ENCODE measurements at places on chromosomes 13 and 19.

DNA sequence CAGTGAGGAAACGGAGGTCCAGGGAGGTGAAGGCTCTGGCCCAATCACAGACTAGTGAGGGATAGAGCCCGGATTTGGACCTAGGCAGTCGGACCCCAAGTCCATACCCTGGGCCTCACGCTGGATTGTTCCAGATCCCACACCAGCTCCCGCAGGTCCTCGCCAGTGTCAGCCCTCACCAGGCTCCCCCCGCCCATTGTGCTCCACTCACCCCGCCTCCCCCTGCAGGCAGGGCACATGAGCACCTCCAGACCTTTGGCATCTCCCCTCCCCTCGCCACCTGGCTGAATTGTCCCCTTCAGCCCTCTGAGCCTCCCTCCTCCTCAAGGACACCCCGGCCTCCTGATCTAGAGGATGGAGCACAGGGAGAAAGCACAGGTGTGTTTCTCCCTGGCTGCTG is 152.4 kb downstream of the KATNAL1 start:
- no peak for ATAC-seq

DNA sequence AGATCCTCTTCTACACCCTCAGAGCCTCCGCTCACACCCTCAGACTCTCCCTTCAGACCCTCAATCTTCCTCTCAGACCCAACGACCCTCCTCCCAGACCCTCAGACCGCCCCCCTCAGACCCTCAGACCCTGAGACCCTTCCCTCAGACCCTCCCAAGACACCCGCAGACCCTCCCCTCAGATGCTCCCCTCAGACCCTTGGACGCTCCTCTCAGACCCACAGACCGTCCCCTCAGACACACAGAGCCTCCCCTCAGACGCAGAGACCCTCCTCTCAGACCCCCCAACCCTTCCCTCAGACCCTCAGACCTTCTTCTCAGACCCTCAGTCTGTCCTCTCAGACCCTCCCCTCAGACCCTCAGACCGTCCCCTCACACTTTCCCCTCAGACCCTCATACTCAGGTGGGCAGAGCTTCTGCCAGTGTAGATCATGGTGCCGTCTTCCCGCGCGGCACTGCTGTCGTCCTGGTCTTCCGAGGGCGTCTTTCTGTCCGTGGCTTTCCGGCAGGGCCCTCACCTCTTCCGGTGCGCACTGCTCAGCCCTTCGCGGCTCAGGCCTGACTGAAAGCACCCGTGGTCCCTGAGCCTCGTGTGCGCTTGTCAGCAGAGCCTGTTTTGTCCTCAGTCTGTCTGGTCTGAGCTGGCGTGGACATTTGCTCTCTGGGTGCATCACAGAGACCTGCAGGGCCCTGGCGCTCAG is 18.9 kb upstream of the TFDP1 start:
- ATAC-seq = no peak

GRCh38 chr13:101447852-101448251 is 4.6 kb upstream of the ITGBL1 start:
- ATAC-seq = no peak

DNA sequence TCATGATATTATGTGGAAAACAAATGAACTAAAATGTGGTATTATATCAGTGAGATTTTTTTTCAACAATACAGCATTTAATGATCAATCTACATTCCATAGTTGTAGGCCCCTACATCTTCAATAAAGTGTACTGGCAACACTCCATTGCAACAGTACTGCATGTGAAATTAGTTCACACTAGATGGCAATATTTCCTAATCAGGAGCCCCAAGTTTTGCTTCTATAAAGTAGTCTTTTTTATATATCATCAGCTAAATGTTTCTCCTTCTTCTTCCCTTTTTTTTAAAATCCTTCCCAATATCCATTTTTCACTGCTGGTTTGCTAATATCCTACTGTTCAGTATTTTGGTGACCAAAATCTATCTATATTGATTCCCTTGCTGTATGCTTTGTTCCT is 528.3 kb upstream of the ATXN8OS start:
- ATAC-seq = no peak

DNA sequence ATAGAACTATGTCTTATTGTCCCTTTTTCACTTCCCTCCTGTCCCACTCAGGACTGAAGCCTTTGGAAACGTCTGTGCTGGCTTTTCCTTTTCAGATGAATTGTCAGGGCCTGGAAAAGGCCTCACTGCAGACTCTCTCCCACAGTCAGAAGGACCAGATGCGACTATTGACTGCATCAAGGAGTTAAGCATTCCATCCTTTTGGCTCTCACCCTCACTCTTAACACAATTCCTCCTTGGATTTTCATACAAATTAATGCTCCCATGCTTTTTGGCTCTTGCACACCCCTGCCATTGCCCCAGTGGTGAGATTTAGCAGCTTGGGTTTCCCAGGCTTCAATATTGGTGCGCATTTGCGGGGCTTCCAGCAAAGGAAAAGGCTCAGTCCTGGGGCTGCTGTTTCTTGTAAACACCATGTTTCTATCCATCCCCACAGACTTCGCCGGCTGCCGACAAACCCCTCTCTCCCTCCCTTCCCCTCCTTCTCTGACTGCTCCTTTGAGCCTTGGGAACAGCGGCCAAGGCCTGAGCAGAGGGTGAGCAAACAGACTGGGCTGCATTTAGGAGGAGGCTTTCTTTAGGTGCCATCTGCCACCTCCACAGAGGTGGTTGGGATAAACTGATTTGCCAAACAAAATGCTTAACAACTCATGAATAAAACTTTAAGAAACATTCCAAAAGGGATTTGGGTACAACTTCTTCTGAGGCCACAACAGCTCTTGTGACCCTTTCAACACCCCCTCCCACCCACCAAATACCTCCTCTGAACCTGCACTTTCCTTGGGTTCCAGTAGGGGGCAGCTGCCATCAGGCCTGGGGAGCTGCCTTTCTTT is 48.6 kb upstream of the PCDH8 start:
- no peak for ATAC-seq

DNA sequence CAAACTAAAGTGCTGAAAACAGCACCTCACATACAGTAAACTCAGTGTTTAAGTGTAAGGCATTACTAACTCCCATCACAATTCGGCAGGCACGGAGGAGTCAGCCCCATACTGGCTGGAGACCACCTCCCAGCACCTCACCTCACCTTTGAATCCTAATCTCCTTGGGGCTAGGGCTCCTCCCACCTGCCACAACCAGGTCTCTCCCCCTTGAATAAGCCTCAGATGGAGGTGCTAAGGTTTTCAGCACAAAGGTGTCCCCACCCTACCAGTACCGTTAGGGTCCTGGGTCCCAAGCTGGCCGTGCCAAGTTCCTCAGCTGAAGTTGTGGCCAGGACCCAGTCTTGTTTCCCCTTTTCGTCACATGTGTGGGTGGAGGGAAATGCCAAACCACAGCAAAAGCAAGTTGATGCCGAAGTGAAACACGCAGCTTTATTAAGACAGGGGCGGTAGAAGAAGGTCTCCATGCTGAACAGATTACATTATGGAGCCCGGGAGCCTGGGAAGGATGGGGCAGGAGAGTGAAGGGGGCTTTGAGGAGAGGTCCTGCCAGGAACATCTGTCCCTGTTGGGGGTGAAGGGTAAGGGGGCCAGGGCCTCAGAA is at the start of gene IGFLR1:
Gene IGFLR1 (minus strand): TSS at position 332 of the 604 bp plus-strand sequence. CDS start 1,272 bp downstream, outside the sequence.
- ATAC-seq = peak; percentile 49

DNA sequence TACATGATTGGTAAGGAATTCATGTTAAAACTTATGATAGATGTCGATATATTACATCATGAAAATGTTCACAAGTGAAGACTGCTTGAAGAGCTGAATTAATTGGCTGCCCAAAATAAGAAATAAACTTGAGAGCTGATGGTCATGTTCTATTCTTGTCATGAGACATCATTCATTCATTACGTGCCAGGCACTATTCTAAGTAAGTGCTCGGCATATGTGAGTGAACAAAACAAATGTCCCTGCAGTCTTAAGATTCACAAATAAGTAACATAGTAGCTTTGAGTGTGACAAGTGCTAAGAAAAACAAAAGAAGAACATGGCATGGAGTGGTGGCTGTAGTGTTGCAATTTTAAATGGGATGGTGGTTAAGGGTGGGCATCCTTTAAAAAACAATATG is 329.3 kb downstream of the SUCLA2 start:
- ATAC-seq = no peak

DNA sequence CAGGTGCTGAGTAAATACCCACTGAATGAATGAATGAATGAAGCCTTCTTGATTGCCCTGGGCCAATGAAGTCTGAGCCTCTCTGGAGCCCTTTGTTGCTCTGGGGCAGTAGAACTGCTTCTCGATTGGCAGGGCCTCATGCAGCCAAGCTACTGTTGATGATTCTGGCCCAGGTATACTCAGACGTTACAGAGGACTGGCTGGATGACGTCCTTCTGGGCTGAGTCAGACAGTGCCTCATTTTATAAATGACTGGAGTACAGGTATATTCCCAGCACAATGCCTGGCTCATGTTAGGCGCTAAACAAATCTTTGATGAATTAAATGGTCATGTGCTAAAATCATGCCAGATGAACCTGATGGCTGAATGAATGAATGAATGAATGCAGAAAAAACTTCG is 243.8 kb upstream of the MAB21L1 start:
- no peak for ATAC-seq

- ATAC-seq = no peak
Observed at GRCh38 chr19:16398530-16399249, 73.1 kb downstream of the EPS15L1 start.

- ATAC-seq = no peak
Observed at GRCh38 chr19:54123682-54124081, 8.1 kb downstream of the PRPF31 start.
